ENCODE measurements at places on chromosomes 6 and 20.

DNA sequence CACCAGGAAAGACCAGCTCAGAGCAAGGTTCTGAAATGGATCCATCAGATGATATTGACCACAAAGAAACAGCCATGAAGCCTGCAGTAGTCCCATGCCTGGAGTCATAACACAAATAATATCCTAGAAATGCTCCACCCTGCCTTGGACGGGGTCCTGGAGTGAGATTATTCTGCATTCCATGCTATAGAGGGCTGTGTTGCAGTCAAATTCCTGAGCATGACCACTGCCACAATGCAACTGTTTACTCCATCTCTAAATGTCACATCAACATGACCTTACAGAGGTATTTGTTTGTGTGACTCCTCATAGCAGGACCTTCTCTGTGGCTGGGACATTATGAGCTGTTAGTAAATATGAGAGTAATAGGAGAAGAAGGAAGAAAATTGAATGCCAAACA, 257.5 kb upstream of the TCF21 start:
- DNase-seq: no peak

- no peak for DNase-seq
Measured at GRCh38 chr20:44098256-44098630, 88.7 kb downstream of the JPH2 start.

DNA sequence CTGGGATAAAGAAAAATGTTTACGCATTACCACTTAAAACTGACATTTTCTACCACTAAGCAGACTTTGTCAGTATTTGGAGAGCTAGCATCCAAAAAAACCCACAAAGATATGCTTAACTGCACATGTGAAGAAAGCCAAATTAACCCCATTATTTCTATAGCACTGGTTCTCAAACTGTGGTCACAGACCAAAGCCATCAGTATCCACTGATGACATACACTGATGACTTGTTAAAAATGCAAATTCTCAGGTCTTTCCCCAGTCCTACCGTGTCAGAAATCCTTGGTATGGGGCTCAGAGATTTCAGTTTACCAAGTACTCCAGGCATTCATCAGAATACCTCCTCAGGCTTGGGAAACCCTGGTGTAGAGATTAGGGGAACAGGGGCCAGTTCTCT, 230.2 kb downstream of the PTPRK start:
- DNase-seq: no peak

GRCh38 chr6:107822176-107823046, 1.7 kb downstream of the SCML4 start:
- peak; percentile 35 for DNase-seq

DNA sequence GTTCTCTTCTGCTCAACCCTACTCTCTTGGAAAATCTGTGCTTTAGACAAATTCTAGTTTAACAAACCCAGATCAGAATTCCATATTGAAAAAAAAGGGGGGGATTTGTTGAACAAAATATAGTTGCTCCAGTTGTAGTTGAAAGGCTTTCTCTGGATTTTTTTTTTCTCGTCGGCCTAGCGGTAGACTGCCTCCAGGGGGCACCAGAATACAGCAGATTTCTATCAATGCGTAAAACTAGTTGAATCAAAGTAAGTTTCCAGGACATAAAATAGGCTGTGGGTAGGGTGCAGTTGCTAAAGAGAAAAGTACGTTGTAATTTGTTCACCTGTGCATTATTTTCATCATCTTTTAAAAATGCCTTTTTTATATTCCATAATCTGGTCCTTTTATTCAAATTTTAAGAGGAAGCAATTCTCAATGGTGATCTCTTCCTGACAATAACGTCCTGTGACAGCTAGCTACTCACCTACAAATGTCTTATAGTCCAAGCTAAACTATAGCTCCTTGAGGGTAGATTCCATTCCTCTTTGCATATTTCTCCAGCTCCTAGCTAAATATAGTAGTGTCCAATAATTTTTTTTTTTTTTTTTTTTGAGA, 105.4 kb downstream of the PERP start:
- DNase-seq: peak; percentile 35

- DNase-seq: no peak
Measured at GRCh38 chr20:18743665-18744440, 69.7 kb upstream of the SCP2D1 start.

DNA sequence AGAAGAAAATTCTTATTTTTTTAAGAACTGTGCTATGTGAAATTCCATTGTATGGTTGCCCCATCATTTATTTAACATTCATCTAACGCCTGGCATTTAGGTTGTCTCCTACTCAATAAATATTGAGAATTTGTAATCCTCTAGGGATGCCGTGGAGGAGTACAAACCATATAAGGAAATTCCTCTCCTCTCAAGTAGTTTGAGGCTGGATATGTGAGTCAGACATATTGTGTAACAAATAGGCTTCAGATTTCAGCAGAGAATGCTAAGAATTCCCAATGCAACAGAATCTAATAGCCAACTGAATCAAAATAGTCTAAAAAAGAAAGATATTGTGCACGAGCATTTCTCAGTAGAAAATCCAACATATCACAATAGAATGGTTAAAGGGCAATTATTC, 174.7 kb downstream of the OTOR start:
- DNase-seq: no peak

DNA sequence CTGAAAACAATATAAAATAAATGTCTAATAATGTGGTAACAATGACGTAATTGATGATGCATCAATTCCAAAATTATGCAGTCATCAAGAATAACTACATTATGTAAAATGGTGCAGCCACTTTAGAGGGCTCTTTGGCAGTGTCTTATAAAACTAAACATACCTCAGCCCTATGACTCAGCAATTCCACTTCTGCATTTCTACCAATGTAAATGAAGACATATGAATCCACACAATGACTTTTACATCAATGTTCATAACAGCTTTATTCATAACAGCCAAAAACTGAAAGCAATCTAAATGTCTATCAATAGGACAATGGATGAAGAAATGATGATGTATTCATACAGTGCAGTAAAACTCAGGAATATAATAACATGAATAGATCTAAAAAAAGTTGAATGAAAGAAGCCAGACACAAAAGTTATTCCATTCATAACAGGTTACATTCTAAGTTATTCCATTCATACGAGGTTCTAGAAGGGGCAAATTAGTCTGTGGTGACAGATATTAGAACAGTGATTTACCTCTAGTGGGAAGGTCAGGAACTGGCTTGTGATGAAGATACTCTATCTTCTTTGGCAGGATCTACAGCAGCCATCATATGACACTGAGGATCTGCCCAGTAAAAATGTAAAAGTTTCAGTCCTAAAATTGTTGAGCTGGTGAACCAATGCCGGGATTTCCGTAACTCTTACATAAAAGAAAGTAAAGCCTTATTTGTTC, 396.1 kb downstream of the PLCB1 start:
- no peak for DNase-seq

GRCh38 chr6:140844167-140844566, 1288.6 kb upstream of the GJE1 start:
- DNase-seq: no peak

DNA sequence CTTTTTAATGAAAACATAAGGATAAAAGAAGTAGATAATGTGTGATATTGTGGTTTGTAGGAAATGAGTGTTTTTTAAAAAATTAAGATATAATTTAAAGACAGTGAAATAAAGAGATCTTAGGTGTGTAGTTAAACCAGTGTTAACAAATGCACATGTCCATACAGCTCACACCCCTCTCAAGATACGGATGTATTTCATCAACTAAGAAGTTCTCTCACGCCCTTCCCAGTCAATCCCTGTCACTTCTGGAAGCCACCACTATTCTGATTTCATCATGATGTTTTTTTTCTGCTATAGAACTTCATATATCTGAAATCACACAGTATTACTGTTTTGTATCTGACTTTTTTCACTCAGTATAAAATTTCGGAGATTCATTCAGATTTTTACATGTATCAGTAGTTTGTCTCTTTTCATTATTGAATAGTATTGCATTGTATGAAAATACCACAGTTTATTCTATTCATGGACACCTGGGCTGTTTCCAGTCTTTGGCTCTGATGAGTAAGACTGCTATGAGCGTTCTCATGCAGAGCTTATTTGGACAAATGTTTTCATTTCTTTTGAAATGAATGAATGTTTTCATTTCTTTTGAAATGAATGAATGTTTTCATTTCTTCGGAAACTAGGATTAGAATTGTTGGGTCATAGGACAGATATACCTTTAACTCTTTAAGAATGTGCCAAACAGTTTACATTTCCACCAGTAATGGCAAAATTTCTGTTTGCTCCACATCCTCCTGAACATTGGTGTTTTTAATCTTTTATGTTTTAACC, 49.7 kb upstream of the ELOVL5 start:
- DNase-seq: no peak

DNA sequence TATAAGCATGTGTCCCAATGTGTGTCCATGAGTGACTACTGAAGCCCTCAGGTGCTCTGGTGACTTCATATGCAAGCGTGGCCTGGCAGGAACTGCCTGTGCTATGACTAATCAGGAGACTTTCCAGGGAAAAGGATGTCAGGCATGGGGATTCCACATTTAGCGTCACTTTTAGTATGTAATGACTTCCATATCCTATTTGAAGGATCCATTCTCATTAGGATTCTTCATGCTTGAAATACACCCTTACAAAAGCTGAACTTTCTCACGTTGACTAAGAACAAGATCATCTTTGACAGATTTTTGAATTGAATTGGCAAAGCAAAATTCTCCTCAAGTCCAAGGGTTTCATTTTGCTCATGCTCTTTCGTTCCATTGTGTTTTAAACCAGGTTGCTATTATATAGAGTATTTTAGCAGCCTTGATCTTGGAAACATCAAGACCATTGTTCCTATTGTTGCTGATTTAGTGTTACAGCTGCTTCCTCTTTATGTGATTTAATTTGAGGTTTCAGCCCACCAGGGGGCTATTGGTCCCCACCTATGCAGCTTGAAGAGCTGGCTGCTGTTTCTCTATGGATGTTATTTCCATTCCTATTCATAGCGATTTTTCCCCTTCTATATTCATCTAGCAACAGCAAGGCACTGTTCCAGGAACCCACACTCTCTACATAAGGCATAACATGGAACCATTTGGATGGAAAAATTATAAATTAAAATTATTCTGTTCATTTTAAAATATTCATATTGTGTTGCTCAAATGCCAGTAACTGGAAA, 418.6 kb downstream of the CDKAL1 start:
- no peak for DNase-seq

DNA sequence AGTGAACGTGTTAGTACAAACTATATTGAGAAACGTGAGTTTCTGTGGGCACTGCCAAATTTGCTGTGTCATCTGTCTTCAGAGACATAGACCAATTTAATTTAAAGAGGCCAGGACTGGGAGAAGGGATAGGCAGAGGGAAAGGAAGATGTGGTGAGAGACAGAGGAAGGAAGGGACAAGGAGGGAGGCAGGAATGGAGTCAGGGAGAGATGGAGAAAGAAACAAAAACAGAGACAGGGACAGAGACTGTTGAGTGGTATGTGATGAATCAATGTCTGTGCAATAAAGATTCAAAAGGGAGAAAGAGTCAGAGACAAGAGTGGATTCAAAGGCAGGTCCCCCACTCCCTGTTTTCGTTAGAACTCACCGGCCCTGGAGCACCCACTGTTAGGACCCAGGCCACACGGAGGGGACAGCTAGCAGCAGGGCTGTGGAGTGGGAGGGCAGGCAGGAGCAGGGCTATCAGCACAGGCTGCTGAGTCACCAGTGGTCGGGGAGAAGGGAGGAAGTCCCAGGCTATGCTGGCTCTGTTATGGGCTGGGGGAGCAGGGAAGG, 51.6 kb upstream of the CHD6 start:
- DNase-seq: no peak

DNA sequence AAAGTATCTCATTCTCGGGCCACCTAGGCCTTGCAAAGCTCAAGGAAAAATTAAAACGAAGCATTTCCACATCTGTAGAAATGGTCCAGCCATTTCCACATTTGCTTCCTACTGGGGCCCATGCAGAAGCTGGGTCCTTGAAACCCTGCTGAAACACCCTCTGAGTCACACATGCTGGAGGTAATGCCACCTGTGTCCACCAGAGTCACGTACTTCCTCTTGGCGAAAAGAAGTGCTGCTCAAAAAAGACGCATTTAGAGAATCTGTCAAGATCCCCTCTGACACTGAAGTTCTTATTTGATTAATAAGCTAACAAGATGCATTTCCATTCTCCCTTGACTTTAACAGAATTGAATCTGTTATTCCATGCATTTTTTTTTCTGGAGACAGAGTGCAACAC, 423.2 kb downstream of the PREX1 start:
- DNase-seq: no peak

GRCh38 chr6:15654250-15654649, 8.6 kb downstream of the DTNBP1 start:
- no peak for DNase-seq

DNA sequence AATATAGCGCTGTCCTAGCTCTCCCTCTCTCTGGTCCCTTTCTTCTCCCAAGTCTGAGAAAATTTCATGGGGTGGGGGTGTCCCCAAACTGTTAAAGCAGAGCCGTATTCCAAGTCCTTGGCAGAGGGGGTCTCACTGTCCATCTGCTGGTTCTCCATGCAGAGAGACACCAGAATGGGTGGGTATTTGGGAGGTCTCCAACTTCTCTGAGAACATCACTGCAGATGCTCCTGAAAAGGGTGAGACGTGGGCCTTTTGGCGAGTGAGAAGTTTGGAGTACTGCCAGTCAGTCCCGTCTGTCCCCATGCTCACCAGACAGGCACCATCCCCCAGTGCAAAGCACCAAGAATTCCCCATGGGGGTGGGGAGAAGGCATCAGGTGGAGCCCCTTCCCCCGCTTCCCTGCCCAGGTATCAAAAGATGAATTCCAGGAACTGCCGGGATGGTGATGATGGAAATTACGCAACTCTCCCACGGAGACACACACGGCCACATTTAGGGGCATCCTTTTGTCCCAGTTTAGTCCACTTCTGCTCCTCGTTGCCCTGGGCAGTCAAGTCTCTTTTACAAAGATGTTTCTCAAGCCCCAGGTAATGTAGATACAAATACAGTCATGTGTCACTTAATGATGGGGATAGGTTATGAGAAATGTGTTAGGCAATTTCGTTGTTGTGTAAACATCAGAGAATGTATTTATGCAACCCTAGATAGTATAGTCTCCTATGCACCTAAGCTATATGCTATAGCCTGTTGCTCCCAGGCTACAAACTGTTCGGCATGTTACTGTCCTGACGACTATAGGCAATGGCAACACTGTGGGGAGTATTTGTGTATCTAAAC, 73.4 kb upstream of the SRSF6 start:
- DNase-seq: no peak

Data from activated CD4-positive, alpha-beta T cell treated with anti-CD3 and anti-CD28 coated beads for 24 hours (primary cell).